Stimulated activated CD8-positive, alpha-beta memory T cell treated with anti-CD3 and anti-CD28 coated beads, Interleukin-7, amount 100 ng/mL, for 4 hours (primary cell): ENCODE measurements at places on chromosomes 7 and 10.

- no peak for DNase-seq
These were observed 175.1 kb downstream of the COBL start for GRCh38 chr7:51141451-51142003.

DNA sequence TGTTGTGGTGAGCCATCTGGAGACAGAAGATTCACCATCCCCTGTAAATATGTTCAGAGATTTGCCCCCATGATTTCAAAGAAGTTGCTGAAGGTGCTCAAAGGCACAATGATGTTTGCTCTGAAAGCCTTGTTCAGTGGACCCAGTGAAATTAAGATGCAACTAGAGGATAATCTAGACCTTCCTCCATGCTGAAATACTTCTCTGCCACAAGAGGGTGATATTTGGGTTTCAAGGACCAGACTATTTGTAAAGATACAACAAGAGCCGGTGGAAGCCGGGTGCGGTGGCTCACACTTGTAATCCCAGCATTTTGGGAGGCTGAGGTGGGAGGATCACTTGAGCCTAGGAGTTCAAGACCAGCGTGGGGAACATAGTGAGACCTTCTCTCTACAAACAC, 13.5 kb upstream of the MSRB2 start:
- no peak for DNase-seq

DNA sequence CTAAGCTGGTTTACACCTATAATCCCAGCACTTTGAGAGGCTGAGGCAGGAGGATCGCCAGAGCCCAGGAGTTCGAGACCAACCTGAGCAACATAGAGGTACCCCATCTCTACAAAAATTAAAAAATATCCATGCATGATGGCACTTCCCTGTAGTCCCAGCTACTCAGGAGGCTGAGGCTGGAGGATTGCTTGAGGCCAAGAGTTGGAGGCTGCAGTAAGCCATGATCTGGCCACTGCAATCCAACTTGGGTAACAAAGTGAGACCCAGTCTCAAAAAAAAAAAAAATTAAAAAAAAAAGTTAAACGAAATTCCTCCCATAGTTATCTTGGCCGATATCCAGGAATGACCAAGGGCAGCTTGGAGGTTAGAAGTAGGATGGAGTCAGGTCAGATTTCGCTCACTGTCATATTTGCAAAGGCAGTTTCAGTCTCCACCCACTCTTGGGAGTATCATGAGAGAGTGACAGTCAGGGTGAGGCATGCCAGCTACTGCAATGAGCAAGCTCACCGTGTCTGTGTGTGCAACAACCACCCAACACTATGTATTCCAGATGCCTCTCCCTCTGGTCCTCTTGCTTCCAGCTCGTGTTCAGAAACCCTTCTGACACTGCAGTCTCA, 6.0 kb upstream of the ZDHHC4 start:
- no peak for DNase-seq

DNA sequence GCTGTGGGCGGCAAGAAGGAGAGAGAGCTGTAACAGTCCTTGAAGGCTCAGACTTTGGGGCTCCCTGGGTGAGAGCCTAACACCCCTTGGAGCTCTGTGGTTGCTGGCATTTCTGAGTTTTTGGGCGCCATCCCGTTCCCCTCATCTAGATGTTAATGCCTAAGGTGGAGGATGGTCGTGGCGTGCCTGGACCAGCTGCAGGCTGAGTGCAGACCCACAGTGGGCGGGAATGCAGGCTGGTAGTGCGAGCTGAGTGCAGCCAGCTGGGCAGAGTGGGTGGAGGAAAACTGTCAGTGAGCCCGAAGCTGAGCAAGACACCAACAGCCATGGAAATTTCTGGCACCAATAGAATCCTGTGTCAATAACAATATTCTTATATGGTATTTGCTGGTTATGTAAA, 403.0 kb downstream of the ANKRD7 start:
- no peak for DNase-seq

DNA sequence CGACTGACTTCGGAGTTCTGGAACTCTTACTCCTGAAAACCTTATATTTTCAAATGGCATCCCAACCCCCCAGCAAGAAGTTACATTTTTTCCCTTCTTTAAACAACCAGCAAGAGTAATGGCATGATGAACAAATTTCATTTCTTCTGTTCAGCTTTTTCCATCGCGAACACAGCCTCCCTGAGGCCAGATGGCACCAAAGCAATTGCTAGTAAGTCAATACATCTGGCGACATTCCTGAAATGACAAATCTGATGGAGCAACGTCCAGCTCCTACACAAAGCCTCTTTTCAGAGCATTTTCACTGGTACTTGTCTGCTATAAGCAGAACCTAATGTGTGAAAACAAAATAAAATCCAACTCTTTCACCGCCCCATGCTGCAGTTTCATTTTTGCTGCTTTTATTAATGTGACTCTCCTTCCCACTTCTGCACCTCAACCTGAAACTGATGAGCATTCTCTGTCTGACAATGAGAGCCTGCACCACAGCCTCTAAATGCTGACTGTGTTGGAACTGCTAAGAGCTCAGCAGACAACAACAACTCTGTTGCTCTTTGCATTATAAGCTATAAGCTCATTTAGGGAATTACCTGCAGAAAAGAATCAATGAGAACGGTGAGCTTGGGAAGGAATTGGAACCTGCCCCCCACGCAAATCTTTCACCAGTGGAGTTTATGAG, 229.8 kb downstream of the FGFR2 start:
- no peak for DNase-seq
